ENCODE measurements at places on chromosomes 1 and 21. TPM values are rescaled to one million over a fixed set of nuclear protein-coding genes. Genes with fewer than 3 reads are reported as not detected.

The CD1E gene
- not detected for total RNA-seq

DNA sequence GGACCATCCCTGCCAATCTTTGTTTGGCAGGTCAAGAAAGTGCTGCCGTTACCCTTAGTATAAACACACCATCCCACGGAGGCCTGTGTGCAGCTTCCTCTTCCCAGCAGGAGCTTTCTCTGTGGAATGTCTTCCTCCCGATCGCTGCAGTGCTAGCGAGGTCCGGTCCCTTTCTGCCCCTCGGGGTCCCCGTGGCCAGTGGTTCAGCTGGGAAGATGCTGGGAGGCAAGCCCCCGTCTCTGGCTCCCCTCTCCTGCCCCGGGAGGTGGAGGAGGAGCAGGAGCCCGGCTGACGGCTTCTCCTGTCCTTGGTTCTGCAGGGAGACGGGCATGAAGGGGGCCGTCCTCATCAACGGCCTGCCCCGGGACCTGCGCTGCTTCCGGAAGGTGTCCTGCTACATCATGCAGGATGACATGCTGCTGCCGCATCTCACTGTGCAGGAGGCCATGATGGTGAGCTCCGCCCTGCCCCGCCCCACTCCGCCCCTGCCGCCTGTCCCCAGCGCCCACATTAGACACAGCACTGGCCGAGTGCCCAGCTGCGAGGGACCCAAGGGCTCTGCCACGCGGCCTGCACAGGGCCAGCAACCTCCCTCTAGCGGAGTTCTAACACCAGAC lies 42.1 kb downstream of the TFF3 start:
- no peak for DNase-seq

DNA sequence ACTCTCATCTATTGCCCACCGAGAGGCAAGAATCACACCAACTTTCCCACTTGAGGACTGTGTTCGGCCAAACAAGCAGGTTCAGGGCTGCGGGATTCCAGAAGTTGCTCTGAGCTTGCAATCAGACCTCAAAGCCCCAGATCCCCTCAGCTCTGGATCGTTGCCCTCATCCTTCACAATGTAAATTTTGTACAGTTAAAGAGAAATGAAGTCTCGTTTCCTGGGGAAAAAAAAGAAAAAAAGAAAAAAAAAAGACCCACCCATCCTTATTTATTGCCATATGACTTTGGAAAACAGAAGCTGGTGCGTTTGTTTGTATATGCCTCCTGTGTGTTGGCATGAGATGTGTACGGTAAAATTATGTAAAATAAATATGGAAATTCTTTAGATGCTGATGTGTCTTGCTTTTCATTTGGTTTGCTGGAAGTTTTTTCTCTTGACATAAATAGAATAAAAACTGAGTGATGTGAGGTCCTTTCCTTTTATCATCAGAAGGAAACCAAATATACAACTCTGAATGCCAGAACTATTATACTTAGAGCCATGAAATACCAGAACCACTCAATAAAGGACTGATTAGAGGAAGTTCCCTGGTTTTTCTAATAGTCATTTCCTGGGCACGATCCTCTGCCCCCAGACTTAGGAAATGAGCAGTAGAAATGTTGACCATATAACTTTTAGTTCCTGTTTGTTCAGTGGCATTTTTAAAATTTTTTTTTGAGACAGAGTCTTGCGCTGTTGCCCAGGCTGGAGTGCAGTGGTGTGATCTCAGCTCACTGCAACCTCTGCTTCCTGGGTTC lies 48.7 kb downstream of the LHX4 start:
- DNase-seq, result no peak

The TLR5 gene
- under 0.01 TPM for total RNA-seq

- DNase-seq, result no peak
Measured at GRCh38 chr1:224383218-224383617, 26.5 kb downstream of the CNIH4 start.

DNA sequence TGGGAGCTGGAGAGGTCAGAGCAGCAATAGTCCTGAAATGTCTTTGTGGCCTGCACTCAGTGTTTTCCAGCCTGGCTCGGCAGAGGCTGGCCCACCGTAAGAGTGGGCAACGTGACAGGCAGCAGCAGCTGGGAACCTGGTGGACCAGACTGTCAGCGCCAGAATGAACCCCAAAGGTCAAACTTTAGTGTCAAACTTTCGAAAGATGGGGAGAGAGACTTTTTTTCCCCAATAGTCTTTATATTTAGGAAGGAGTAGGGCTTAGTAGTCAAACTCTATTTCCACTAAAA lies 10.3 kb downstream of the BLACAT1 start:
- DNase-seq, result no peak

GRCh38 chr1:217049721-217050120 lies 326.5 kb upstream of the ESRRG start:
- DNase-seq, result no peak

DNA sequence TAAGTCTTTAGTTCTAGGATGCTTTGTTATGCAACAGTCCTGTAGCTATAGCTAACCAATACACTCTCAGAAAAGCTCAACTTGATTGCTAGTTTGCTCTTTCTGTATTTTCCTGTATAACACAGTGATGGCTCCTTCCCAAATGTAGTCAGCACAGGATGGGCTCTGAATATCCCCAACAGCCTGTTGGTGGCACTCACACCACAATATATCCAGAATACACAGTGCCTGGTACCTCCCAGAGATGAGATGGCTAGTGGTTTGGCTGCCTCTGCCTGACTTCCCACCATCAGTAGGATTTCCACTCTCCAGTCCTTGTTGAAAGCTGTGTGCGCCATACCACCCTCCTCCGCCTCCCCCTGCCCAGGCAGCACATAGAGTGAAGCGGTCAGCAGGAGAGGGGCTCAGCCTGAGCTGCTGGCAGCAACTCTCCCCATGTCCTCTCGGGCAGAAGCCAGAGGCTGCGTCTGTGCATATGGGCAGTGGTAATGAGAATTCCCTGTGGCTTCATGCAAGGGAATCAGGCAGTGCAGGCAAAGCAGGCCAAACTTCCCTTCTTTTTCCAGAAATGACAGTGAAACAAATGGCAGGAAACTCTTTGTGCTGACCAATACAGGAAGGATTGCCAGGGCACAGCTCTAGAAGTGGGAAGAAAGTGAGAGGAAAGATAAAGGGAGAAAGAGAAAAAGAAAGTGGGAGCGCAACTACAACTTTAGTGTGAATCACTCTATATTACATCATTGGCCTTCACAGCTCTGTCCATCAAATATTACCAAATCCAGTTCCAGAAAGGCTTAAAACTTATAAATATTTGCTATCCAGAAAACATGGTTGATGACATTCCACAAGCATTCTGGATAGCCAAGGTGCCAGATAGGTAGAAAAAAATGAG lies 49.7 kb downstream of the LMX1A start:
- no peak for DNase-seq

DNA sequence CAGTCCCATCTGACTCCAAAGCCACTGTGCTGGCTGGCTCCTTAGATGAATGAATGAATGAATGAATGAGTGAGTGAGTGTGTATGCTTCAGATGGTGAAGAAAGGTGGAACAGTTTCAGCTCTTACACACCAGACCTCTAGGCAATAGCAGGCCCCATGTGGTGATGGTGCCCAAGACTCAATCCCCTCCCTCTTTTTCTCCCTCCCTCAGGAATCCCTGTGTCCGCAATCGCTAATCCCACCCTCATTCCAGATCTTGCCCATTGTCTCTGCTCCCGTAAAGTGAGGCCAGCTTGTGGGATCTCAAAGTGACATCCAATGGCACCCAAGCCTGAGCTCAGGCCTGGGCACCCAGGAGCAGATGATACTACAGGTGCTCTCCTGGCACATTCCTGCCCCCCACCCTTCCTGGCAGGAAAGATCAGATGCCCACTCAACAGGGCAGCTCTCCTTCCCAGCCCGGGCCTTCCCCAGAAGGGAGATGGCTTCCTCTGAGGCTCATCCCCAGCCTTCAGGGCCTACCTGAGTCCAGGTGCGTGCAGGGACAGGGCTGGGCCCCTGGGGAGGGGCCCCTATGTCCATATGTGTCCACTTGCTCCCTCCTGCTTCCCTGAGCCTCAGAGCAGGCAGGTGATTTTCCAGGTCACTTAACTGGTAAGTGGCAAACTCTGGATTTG lies 106.4 kb downstream of the HMGB4 start:
- DNase-seq, result no peak

GRCh38 chr1:60622486-60622885 lies 459.9 kb upstream of the NFIA start:
- DNase-seq, result no peak
